ENCODE measurements at places on chromosomes 13 and 19.

GRCh38 chr13:75788481-75788981 is 152.4 kb downstream of the LMO7 start:
- no peak for DNase-seq

GRCh38 chr13:107332188-107332587 is 764.3 kb upstream of the ARGLU1 start:
- no peak for DNase-seq

DNA sequence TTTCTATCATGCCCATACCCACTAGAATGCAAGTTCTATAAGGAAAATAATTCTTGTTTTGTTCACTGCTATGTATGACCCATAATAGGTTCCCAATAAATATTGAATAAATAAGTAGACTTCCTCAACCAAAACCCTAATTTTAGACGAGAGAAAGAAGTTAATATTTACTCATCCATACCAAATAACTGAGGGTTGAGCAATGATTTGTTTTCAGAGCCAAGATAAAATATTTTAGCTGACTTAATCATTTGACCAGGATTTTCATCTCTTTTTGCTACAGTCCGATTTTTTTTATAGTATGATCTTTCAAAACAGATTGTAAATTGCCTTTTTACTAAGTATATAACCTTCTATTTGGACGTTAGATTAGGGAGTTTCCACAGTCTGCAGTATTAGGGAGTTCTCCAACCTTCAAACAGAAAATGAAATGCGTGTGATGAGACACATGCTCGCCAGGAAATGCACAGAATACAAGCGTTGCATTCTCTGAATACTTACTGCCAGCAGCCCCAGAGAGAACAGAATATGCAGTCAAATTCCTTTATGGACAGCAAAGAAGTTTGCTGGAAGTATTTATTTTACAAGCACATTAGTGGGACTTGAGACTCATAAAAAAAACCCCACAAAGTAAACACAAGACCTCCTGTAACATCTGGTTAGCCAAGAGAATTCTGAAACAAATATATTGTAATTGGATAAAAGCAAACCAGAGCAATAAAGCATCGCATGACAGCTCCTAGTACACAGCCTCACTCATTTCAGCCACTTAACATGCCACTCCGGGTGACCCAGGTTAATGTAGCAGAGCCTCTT is 230.0 kb downstream of the MYO16 start:
- no peak for DNase-seq

- DNase-seq = peak; percentile 39
These were observed 151.1 kb downstream of the LHFPL6 start for GRCh38 chr13:39451860-39452301.

DNA sequence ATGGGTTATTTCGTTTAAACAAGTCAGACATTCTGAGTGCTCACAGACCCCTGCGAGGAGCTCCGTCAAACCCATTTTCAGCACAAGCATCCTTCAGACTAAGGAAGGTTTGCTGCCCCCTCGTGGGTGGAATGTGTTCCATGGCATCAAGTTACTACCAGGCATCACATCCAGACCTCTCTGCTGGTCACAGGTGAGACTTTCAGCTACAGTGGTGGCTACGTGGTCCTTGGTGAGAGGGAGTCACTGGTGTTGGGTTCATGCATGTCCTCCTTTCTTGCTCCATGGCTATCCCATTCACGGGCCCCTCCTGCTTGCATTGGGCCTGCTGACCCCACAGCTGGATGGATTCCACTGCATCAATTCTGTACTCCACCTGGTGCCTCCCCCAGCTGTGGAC is 9.1 kb upstream of the LILRB5 start:
- DNase-seq = peak; percentile 67

- DNase-seq = no peak
These were observed 1.3 kb downstream of the SNAPC2 start for GRCh38 chr19:7921302-7921966.

DNA sequence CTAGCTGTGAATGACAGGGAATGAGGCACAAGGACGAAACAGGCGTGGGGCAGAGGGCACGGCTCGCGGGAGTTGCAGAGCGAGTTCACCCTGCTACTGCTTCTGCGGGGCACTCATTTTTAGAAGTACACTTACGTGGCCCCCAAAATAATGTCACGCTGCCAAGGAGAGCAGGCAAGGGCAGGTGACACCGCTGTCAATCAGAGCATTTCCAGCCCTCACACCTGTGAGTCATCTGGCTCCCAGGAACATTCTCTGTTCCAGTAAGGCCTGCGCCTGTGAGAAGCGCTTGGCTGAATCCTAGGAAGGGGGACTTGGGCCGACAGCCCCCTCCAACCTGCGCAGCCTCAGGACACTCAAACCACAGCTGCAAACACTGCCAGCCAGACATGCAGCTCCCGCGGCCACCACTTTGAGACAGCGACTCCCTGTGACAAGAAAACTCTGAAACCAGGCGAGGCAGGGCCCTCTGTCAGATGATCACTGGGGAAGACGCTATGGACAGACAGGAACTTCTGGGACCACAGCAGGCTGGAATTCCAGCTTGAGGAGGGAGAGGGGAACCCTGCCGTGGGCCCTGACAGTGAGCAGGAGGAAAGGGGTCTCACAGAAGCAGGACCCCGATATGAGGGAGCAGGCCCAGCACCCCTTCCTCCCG is 12.7 kb downstream of the DOT1L start:
- DNase-seq = no peak

- no peak for DNase-seq
These were observed 194.9 kb downstream of the LACC1 start for GRCh38 chr13:44074611-44075010.

DNA sequence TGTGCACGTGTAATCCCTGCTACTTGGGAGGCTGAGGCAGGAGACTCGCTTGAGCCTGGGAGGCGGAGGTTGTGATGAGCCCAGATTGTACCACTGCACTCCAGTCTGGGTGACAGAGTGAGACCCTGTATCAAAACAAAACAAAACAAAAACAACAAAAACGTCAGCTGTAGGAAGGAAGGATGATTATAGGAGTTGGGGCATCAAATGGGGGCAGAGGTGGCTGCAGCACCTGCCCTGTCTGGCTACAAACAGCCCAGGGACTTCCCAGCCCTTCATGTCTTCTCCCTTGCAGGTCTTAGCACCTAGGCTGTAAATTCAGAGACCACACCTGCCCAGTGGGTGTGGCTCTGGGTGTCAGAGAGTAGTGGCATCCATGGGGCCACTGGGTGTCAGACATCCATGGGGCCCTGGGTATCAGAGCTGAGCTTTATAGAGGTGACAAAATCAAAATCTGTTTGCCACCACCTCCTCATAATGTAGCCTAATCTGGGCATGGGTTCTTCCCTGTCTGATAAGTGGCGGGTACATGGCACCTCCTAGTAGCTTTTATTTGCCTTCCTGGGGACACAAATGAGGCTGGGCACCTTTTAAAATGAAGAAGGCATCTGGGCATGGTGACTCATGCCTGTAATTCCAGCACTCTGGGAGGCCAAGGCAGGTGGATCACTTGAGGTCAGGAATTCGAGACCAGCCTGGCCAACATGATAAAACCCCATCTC is 4.7 kb upstream of the B3GNT3 start:
- DNase-seq = no peak

DNA sequence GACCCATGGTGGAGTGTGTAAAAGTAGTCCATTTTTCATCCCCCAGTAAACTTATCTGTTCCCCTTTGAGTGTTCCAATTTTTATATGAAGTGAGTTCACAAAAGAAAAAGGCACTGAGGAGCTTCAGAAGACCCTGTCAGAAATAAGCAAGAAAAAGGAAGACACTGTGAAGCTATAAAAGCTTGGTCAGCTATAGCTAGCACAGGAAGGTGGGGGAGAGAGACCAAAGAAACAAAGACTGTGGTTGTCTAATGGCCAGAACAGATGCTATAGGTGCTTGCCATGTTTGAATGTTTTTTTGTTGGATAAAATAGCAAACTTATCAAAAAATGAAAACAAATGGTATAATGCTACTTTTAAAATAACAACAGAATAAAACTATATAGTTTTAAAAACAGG is 46.5 kb downstream of the RCBTB2 start:
- no peak for DNase-seq

DNA sequence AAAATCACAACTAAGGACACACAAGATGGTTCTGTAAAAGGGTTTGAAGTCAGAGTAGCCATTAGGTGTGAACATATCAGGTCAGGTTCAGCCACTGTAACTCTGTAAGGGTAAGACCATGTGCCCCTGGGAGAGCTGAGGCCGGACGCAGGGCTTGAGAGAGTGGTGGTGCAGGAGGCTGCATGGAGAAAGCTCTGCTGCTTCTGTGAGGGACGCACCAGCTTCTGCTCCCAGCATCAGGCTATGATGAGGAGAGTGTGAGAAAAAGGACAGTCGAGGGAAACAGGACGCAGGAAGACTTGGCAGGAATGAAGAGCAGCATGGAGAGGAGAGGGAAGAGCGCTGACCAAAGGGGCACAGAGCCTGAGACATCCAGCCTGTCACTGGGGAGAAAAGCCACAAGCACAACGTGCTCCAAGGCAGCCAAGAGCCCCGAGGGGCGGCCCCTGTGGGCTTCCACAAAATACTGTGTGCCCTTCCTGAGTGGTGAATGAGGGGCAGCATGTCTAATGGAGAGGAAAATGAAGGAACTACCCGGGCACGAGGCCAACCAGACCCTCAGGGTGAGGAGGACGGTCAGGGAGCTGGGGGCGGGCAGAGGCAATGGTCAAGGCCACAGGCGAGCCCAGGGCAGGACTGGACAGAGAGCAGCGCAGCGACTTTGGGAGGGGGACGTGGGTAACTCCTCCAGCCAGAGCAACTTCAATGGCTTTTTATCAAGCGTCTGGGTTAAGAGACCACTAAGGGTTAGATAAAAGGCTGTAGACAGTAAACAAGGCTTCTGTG is 107.7 kb downstream of the COL4A1 start:
- no peak for DNase-seq

GRCh38 chr13:76732367-76732766 is 153.8 kb downstream of the KCTD12 start:
- DNase-seq = no peak

GRCh38 chr13:70723732-70724131 is 615.5 kb upstream of the KLHL1 start:
- no peak for DNase-seq

- no peak for DNase-seq
These were observed 350.7 kb downstream of the LMO7 start for GRCh38 chr13:75986818-75987217.

DNA sequence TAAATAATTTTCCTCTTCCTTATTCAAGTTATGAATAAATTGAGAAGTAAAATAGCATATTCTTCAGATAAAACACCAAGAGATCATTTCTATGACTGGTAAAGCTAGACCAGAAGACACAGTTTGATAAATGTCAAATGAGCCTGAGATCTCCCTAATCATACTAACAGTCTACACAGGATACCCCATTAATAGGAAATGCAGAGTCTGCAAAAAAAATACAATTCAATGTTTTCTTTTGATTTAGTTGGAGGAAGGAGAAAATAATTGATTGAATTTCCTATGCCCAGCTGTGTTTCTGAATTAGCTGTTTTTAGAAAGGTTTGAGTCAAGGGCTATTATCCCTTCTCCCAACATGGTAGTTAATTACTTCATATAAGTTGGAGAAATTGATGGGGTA is 734.6 kb upstream of the SLITRK1 start:
- DNase-seq = no peak

DNA sequence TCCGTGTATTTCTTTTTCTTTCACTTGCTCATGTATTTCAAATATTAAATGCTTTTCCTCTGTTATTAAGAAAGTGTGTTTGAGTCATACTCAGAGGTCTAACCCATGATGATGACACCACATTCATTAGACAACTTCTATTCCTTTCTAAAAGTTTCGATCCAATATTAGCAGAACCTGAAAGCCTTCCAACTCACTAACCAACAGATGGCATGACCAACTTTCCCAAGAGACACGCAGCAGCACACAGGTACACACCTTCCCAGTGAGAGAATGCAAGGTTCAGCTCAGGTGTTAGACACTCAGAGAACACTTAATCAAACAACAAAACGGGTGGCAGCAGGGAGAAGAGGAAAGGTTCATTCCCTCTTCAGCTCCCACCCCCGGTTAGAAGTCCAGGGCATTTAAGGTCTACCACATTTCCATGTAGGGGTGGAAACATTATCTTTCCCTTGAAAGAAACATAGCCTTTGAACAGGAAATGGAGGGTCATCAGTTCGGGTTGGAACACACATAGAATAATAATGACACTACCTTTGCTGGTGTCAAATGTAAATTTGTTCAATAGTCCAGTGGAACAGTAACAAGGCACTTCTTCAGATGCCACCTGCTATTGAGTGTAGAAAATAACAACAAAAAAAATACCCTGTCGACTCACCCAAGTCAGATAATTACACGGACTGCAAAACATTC is 404.2 kb downstream of the COG6 start:
- no peak for DNase-seq

DNA sequence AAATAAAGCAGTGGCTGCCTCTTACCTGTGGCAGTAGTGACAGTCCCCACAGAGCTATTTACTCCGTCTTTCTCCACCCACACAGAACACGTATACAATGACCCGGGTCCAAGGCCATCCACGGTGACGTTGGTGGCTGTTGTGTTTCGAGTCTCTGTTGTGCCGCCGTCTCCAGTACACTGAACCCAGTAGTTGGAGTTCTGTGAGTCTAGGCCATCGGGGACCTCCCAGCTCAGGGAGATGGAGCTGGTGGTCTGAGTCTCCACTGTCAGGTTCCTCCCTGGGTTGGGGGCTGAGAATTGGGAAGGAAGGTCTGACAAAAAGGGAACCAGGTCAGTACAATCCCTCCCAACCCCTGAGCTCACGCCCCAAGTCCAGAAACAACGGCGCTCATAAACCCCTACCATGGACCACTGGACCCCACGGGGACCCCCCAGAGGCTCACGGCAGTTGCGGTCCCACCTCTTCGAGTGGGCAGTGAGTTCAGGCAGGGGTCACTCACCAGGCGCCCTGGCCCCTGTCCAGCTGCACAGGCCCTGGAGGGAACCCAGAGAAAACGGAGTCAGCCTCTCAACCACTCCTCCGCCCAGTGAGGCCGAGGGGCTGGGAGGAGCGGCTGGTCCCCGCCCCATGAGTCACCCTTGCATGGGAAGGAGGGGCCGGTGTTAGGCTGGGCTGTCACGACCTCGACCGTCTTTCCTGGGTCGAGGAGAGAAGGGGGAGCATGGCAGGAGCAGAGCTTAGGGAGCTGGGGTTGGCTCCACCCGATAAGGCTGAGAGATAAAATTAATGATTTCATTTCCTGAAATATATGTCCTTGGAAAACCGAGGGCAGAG is 2.4 kb downstream of the PTPRH start:
- DNase-seq = peak; percentile 70

DNA sequence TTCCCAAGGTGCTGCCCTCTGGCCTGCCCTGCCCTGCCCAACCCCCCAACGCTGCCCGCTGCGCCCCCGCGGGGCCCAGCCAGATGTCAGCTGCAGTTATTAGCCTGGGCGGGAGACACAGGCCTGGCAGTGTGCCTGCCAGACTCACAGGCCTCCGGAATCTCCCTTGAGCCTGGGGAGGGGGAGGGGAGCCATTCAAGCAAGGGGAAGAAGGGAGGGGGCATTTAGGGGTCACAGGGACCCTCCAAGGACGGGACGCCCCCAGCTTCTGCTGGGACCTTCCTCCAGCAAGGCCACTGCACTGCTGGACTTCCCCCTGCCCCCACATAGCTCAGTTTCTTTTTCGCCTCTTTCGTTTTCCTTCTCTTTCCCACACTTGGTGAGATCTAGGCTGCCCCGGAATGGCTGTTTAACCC is 2.6 kb upstream of the JUNB start:
- peak; percentile 84 for DNase-seq

GRCh38 chr19:58578012-58578925 is 5.1 kb upstream of the MZF1 start:
- DNase-seq = no peak
